ENCODE measurements at places on chromosomes 1 and 21. TPM values are rescaled to one million over a fixed set of nuclear protein-coding genes. Genes with fewer than 3 reads are reported as not detected.

SSX2IP gene
- total RNA-seq, result 128 TPM

DNA sequence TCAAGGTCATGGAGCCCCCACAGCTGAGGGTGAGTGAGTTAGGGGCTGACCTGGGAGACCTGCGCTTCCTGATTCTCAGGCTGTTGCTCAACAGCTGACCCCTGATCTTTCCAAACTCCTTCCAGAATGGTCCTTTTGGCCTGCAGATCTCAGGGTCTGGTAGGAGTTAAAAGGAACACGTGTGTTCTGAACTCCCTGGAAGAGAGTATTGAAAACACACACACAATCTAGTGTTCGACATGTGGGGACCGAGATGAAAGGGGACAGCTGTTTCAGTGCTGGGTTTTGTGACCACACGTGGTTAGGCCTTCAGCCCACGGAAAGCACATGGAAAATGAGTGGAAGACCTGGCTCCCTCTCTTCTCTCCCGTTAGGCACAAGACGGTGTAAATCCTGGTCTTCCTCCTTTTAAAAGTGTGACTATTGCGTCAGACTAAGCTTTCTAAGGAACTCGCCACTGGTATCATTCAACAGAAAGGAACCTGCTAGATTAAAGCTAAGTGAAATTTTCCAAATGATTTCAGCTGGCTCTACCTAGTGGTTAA, 49.6 kb downstream of the RUNX1 start:
- no peaks in the 10 kb centered on the region for H3K36me3 ChIP-seq
- H3K27ac ChIP-seq, result peak overlapping the region; percentile 42
- peaks cover 10% of the 10 kb centered on the region for H3K4me1 ChIP-seq

DNA sequence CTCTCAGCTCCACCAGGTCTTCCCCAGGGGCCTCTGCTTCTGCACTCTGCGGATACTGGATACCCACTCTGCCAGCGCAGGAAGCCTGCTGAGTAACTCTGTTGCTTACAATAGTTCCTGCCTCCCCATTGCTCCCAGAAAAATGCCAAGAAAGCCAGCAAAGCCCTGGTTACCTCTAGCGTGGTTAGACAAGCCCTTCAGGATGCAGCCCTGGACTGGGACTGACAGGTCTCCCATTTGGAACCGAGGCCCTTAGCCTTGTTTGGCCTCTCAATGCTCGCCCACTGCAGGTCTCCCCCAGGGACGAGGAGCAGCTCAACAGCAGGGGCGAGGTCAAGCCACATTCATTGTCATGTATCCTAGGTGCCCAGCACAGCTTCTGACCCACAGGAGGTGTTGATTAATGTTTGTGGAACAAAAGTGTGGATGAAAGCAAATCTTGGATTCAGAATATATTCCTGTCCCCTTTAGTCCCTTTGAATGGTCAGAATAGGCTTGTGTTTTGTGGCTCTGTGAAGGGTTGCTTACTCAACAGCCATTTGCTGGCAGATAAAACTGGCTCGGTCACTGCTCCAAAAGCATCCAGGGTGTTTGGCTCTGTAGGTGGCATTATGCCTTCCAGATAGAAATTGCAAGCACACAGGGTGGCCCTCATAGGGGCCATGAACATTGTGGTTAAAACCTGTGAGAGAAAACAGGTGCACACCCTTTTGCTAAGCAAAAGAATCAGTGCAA, 58.9 kb downstream of the C1orf198 start:
- H3K4me3 ChIP-seq, result no peak overlapping the region
- DNase-seq, result no peak
- no peaks in the 10 kb centered on the region for H3K27me3 ChIP-seq

- no peak for DNase-seq
- H3K36me3 ChIP-seq, result no peaks in the 10 kb centered on the region
- H3K27me3 ChIP-seq, result no peaks in the 10 kb centered on the region
- H3K27ac ChIP-seq, result no peak overlapping the region
- no peaks in the 10 kb centered on the region for H3K4me1 ChIP-seq
- H3K4me3 ChIP-seq, result no peak overlapping the region
Measured at GRCh38 chr1:89863165-89863830, 42.5 kb downstream of the LRRC8D start.

DNA sequence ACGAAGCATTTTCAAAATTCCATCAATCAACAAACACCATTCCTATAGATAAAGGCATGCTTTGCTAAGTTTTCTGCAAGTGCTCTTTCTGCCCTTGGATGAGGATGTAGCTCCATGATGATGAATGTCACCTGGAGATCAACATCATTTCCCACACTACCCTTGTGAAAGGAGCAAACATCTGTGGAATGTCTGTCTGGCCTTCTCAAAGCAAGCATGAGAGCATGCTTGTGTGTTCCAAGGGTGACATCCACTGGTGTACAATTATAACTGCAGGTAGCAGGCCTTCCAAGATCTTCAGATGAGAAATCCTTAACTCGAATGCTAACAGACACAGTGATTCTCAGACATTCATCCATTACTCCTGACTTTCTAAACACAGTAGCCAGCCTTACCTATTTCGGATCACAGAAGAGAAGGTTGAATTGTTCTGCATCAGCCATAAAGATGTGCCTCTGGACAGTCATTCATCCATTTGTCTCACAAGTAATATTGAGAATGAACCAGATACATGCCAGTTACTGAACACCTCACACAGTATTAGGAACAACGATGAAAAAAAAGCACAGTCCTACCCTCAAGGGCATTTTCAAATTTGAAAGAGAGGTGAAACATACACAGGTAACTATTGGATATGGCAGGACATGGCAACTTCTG, 162.4 kb downstream of the TPR start:
- no peak overlapping the region for H3K4me3 ChIP-seq
- no peaks in the 10 kb centered on the region for H3K36me3 ChIP-seq
- no peak overlapping the region for H3K27ac ChIP-seq
- H3K27me3 ChIP-seq, result no peaks in the 10 kb centered on the region
- H3K4me1 ChIP-seq, result no peaks in the 10 kb centered on the region
- DNase-seq, result peak; percentile 55

DNA sequence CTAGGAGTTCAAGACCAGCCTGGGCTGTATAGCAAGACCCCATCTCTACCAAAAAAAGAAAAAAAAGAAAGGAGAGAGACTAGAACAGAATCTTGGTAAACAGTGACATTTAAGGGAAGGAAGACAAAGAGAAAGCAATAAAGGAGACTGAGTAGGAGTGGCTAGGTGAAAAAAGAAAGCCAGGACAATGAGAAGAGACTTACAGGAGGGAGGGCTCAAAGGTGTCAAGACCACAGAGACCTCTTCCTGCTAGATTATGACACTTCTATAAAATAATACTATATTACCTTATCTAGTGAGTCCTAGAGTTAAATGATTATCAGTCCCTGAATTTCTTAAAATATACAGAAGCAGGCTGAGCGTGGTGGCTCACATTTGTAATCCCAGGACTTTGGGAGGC, 10.1 kb upstream of the EPRS1 start:
- no peaks in the 10 kb centered on the region for H3K27me3 ChIP-seq
- H3K4me1 ChIP-seq, result no peaks in the 10 kb centered on the region
- H3K4me3 ChIP-seq, result no peak overlapping the region
- DNase-seq, result no peak
- H3K36me3 ChIP-seq, result no peaks in the 10 kb centered on the region
